Osteocyte (in vitro differentiated cells): ENCODE measurements at places on chromosomes 3 and 15. TPM values are rescaled to one million over a fixed set of nuclear protein-coding genes. Genes with fewer than 3 reads are reported as not detected.

DNA sequence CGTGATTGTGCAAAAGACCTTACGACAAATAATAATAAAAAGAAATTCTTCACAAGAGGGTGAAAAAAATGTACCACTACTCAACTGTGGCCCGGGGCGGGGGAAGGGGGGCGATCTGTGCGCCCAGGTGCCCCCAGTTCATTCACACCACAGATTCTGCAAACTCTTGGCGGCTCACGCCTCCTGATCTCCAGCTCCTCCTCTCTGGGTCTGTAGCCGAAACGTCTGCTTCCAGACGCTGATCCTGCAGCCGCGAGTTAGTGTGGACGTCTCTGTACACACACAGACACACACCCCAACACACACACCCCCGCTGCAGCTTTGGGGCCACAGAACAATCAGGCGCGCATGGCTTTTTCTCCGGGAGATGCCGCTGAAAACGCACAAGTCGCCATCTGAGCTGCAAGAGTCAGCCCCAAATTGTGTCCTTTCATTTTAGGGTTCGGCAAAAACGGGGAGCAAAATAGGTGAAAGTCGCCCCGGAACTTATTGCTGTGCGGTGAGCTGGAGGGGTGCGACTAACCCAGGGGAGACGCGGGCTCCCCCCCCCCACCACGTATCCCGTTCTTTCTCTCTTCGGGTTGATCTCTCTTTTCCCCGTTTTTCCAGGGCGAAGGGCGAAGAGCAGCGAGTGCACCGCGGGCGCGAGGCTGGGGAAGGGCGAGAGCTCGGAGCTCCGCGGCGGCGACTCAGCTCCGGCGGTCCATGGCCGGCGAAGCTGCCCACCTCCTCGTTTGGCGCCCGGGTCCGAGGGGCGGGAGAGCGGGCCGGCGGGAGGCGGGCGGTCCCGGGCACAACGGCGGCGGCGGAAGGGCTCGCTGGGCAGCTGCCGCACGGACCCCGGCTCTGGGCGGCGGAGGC lies 505 bp upstream of the WNT5A start:
- H3K4me1 ChIP-seq = peaks cover 48% of the 10 kb centered on the region
- H3K27ac ChIP-seq = peak overlapping the region; percentile 73
- no peaks in the 10 kb centered on the region for H3K36me3 ChIP-seq
- H3K4me3 ChIP-seq = peak overlapping the region; percentile 96

DNA sequence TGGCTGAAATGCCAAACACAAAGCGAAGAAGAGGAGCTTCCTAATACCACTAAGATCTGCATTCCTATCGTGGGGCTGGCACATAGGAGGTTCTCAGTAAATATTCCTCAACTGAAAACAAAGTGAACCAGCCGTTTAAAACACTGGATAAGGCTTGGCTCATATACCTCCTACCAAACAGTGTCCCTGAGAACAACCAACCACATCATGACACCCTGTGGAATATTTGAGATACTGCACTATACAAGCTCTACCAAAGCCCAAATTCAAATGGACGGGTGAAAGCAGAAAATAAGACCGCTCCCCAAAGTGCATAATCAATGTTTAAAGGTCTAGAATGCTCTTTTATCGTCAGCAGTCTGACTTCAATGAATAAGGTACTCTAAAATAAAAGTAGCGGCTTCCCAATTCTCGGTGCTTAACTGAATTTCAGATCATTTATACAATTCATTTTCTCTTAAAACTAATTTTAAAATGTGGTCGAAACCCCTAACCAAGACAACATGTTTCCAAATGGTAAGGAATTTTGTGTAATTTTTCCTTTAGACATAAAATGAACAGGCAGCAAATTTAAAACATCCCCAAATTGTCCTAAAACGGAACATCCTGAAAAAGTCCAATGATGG lies 425.8 kb downstream of the ERC2 start:
- H3K4me1 ChIP-seq = peaks cover 5% of the 10 kb centered on the region
- DNase-seq = no peak
- H3K36me3 ChIP-seq = peaks cover 8% of the 10 kb centered on the region
- H3K27me3 ChIP-seq = peaks cover 34% of the 10 kb centered on the region
- H3K27ac ChIP-seq = no peak overlapping the region

GRCh38 chr3:187821616-187822317 lies 76.5 kb upstream of the BCL6 start:
- H3K36me3 ChIP-seq = no peaks in the 10 kb centered on the region
- H3K27me3 ChIP-seq = no peaks in the 10 kb centered on the region
- no peak overlapping the region for H3K27ac ChIP-seq
- no peak overlapping the region for H3K4me3 ChIP-seq
- DNase-seq = no peak

GRCh38 chr15:80861731-80862170 lies 82.6 kb downstream of the CEMIP start:
- peaks cover 70% of the 10 kb centered on the region for H3K36me3 ChIP-seq
- H3K27ac ChIP-seq = peak overlapping the region; percentile 52
- H3K4me1 ChIP-seq = peaks cover 32% of the 10 kb centered on the region
- DNase-seq = no peak
- H3K27me3 ChIP-seq = no peaks in the 10 kb centered on the region

DNA sequence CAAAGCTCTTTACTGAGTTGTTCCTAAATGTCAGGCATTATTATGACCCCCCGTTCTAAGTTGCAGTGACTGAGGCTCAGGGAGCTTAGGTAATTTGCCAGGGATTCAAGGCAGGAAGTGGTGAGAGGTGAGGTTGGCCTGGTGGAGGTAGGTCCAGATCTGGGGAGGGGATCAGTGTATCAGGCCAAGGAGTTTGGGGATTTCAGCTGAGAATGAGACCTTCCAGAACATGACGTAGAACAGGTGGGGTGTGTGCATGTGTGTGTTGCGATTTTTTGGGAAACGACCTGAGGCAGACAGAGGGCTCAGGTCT lies 41.1 kb upstream of the MRPS22 start:
- no peak overlapping the region for H3K4me3 ChIP-seq
- DNase-seq = no peak
- no peaks in the 10 kb centered on the region for H3K36me3 ChIP-seq
- peaks cover 26% of the 10 kb centered on the region for H3K4me1 ChIP-seq

GRCh38 chr15:60087561-60087960 lies 83.5 kb downstream of the FOXB1 start:
- H3K36me3 ChIP-seq = no peaks in the 10 kb centered on the region
- H3K27ac ChIP-seq = no peak overlapping the region
- no peak overlapping the region for H3K4me3 ChIP-seq
- DNase-seq = no peak
- H3K27me3 ChIP-seq = peaks cover 38% of the 10 kb centered on the region

- no peak for DNase-seq
- no peaks in the 10 kb centered on the region for H3K27me3 ChIP-seq
- H3K4me1 ChIP-seq = peaks cover 26% of the 10 kb centered on the region
- peaks cover 2% of the 10 kb centered on the region for H3K36me3 ChIP-seq
- no peak overlapping the region for H3K4me3 ChIP-seq
- H3K27ac ChIP-seq = peak overlapping the region; percentile 48
Measured at GRCh38 chr15:83174891-83175290, 32.7 kb downstream of the HDGFL3 start.

- no peaks in the 10 kb centered on the region for H3K36me3 ChIP-seq
- H3K27ac ChIP-seq = no peak overlapping the region
- no peak overlapping the region for H3K4me3 ChIP-seq
- no peaks in the 10 kb centered on the region for H3K27me3 ChIP-seq
Measured at GRCh38 chr3:44098656-44099415, 142.8 kb upstream of the TOPAZ1 start.

DNA sequence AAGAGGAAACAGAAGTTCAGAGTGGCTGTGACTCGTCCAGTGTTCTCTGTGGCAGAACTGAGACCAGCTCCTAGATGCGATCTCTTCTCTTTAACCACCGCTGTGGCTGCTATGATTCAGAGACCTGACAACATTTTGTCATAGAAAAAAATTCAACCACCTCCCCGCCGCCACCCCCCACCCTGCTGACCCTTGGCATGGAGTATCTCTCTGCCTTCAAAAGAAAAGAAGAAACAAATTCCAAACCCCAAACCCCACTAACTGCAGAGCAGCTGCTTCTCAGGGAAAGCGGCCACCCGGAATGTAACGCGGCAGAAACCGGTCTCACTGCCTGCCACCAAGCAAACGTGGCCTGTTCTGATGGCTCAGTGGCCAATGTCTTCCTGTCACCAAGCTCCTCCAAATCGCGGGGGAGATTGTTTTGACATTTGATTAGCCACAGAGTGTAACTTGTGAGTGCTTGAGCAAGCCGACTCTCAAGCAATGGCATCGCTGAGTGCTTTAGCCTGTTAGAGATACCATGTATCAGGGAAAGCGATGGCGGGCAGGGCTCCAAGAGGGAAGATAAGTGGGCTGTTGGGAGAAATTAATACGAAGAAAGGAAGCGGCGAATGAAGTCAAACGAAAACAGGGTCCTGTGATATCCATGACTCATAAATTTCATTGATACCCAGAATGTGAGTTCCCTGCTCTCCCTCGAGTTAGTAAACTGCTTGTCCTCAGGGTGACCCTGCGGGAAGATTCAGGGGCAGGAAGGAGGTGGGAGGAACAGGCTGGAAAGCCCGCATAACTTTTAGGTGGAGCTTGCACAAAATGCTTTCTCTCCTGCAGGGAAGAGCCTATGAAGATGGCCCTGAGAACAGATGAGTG lies 44.8 kb upstream of the TLE3 start:
- no peak overlapping the region for H3K4me3 ChIP-seq
- peaks cover 62% of the 10 kb centered on the region for H3K27me3 ChIP-seq
- no peak for DNase-seq
- H3K27ac ChIP-seq = no peak overlapping the region

- H3K36me3 ChIP-seq = no peaks in the 10 kb centered on the region
- no peak overlapping the region for H3K27ac ChIP-seq
- no peak for DNase-seq
- H3K4me3 ChIP-seq = no peak overlapping the region
- H3K27me3 ChIP-seq = no peaks in the 10 kb centered on the region
Measured at GRCh38 chr3:105345156-105345555, 21.6 kb upstream of the ALCAM start.

- peaks cover 7% of the 10 kb centered on the region for H3K27me3 ChIP-seq
- DNase-seq = no peak
- no peak overlapping the region for H3K27ac ChIP-seq
- H3K4me1 ChIP-seq = peaks cover 42% of the 10 kb centered on the region
- H3K36me3 ChIP-seq = no peaks in the 10 kb centered on the region
- H3K4me3 ChIP-seq = no peak overlapping the region
Measured at GRCh38 chr3:124560666-124561215, 169.5 kb upstream of the UMPS start.

DNA sequence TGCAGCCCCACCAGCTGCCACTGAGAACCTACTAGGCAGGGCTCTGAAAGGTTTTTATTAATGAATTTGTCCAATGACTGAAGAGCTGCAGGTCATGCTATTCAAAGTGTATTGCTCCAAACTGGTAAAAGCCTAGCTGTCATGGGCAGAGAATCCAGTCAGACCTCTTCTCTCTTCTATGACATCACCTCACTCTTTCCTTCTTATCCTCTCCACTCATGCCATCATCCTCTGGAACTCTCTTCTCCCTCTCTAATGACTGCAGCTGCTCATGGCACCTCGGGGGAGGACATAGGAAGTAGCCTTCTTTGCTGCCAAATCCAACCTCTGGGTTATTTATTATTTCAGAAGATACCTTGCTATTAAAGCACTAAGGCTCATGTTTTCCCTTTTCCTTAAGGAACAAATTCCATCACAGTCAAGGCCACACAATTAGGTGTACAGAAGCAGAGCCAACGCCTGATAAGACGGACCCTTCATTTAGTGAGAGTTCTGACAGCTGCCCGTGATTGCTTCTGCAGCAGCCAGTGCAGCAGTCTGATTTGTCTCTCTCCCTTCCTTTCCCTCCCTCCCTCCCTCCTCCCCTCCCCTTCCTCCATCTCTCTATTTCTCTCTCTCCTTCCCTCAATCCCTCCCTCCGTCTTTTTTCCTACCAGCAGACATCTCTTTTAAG lies 87.0 kb upstream of the ONECUT1 start:
- H3K4me3 ChIP-seq = no peak overlapping the region
- no peaks in the 10 kb centered on the region for H3K36me3 ChIP-seq
- DNase-seq = no peak
- peaks cover 6% of the 10 kb centered on the region for H3K27me3 ChIP-seq
- H3K4me1 ChIP-seq = no peaks in the 10 kb centered on the region

- H3K36me3 ChIP-seq = no peaks in the 10 kb centered on the region
- H3K4me3 ChIP-seq = no peak overlapping the region
- peaks cover 16% of the 10 kb centered on the region for H3K27me3 ChIP-seq
- H3K4me1 ChIP-seq = peaks cover 7% of the 10 kb centered on the region
- H3K27ac ChIP-seq = no peak overlapping the region
Measured at GRCh38 chr15:31060429-31061140, 40.9 kb downstream of the TRPM1 start.

GRCh38 chr3:34212656-34213055 lies 414.2 kb downstream of the PDCD6IP start:
- no peaks in the 10 kb centered on the region for H3K27me3 ChIP-seq
- H3K4me3 ChIP-seq = no peak overlapping the region
- peaks cover 83% of the 10 kb centered on the region for H3K4me1 ChIP-seq

GRCh38 chr3:17054982-17055343 lies 170.2 kb downstream of the PLCL2 start:
- peaks cover 24% of the 10 kb centered on the region for H3K4me1 ChIP-seq
- H3K27me3 ChIP-seq = no peaks in the 10 kb centered on the region
- H3K4me3 ChIP-seq = no peak overlapping the region
- H3K27ac ChIP-seq = peak overlapping the region; percentile 52
- no peaks in the 10 kb centered on the region for H3K36me3 ChIP-seq

GRCh38 chr3:155714295-155714718 lies 30.6 kb downstream of the PLCH1 start:
- no peaks in the 10 kb centered on the region for H3K4me1 ChIP-seq
- H3K27ac ChIP-seq = no peak overlapping the region
- H3K27me3 ChIP-seq = no peaks in the 10 kb centered on the region
- DNase-seq = no peak
- H3K36me3 ChIP-seq = no peaks in the 10 kb centered on the region
- H3K4me3 ChIP-seq = no peak overlapping the region

- no peaks in the 10 kb centered on the region for H3K36me3 ChIP-seq
- H3K27ac ChIP-seq = no peak overlapping the region
- no peak for DNase-seq
- H3K27me3 ChIP-seq = no peaks in the 10 kb centered on the region
- no peak overlapping the region for H3K4me3 ChIP-seq
- H3K4me1 ChIP-seq = peaks cover 15% of the 10 kb centered on the region
Measured at GRCh38 chr3:162353414-162353813, 856.8 kb downstream of the OTOL1 start.

UQCC5 gene
- total RNA-seq = 18.4 and 18.6 TPM in 2 replicates

TMEM207 gene
- not detected in 2 replicates for total RNA-seq

MST1R gene
- total RNA-seq = 1.1 and 1.8 TPM in 2 replicates

DAZL gene
- not detected in 2 replicates for total RNA-seq

PPIP5K1 gene
- 26.1 and 34.5 TPM in 2 replicates for total RNA-seq

CCR8 gene
- total RNA-seq = not detected in 2 replicates

CEP19 gene
- 3.8 and 4.1 TPM in 2 replicates for total RNA-seq

CIDEC gene
- not detected in 2 replicates for total RNA-seq
